ENCODE measurements at places on chromosomes 1 and 21.

DNA sequence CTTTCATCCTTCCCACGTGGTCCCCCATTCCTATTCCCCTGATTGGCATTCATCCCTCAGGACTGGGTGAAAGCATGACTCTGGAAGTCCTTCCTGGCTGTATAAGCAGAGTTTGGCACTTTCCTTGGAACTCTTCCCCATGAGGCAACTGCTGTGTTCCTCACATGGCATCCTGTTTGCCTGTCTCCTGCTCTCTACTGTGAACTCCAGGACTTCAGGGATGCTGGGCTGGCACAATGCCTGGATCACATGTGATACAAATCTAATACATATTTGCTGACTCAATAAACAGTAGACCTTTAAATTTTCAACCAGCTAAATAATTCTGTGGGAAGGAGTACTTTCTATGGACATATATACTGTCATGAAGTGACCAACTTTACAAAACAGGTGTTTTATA, 46.8 kb upstream of the EDEM3 start:
- no peak for DNase-seq

- DNase-seq: no peak
These were observed 185.0 kb upstream of the KCNK2 start for GRCh38 chr1:214897581-214897980.

DNA sequence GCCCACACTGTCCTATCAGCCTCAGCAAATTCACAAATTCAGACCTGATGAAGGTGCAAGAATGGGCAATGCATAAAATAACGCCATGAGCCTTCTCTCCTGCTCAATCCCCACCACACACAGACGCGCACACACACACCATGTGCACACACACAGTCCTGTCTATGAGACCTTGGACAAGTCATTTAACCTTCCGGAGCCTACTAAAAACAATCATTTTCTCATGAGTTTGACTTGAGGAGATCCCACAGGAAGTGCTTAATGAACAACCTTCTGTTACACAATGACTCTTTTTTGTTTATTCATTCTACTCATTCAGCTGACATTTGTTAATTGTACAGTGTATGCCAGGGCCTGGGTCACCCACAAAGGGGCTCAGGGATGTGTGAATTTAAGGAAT, 125.4 kb downstream of the EDEM3 start:
- DNase-seq: no peak

GRCh38 chr1:238582816-238583215, 692.1 kb upstream of the ZP4 start:
- DNase-seq: no peak

GRCh38 chr1:150967936-150968335, 6.7 kb downstream of the CERS2 start:
- DNase-seq: no peak

DNA sequence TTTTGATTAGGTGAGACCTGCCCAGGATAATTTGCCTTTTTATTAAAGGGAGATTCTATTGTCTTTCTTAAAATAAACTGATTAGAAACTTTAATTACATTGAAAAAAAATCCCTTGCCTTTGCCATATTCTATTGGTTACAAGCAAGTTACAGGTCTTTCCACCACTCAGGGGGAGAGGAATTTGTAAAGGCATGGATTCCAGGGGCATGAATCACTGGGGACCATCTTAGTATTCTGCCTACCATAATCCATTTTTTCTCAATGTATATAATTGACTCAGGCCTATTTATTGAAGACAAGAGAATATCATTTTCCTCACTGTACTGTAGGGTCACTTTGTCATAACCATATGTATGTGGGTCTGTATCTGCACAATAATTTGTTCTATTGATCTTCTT, 124.3 kb upstream of the PDE4B start:
- DNase-seq: no peak

DNA sequence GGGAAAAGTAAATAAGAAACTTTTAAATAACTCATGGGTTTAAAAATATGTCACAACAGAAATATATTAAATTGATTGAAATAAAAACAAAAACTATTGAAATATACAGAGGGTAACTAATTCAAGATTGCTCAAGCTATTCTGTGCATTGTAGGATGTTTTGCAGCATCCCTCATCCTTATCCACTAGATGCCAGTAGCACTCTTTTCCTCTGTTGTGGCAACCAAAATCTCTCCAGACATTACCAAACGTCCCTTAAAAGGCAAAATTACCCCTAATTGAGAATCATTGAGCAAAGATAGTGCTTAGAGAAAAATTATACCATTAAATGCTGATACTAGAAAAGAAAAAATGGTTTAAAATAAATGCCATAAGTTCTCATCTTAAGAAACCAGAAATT, 682.6 kb downstream of the RWDD3 start:
- no peak for DNase-seq

DNA sequence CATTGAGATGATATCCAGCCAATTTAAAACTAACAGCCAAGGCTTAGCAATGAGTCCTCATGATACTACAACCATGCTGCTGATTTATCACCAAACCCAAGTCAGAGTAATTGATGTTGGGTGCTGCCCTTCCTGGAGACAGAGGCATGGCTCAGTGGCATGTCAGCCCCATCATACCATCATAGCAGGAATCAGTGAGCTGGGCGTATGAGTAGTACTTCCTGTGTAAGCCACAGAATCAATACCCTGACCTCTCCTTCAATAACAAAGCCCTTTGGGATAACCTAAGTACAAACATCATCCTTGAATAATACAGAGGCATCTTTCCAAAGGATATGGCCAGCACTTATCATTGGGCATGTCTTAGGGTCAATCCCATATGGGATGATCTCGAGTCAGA, 3.0 kb upstream of the LCE1E start:
- DNase-seq: no peak

GRCh38 chr1:10070206-10070605, 37.4 kb downstream of the UBE4B start:
- DNase-seq: no peak

DNA sequence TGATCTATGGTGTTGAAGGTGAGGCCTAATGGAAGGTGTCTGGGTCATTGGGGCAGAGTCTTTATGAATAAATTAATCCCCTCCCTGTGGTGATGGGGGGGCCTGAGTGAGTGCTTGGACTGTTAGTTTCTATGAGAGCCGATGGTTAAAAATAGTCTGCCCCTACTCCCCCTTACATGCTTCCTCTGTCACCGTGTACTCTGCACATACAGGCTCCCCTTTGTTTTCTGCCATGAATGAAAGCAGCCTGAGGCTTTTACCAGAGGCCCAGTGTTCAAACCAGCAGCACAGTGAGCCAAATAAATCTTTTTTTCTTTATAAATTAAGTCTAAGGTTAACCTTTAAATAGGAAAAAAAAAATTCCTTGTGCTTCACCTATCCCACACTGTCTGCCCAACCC, 657.0 kb downstream of the AMY1C start:
- no peak for DNase-seq

DNA sequence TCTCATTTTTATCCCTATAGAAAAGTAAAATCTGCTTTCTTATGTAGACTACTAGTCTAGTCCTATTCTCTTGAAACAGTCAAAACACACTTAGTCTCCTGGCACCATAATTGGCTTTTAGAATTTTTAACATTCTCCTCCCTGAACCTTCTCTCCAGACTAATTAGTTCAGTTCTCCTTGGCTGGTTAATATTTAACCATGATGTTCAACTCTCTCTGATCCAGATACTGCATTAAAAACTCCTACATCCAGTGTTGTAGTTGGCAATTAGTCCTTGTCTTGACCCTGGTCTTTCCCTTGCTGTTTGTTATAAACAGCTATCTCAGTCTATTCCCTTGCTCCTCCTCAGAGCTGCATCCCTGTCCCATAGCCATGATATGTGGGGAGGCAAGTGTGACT, 422.9 kb upstream of the BEND5 start:
- DNase-seq: no peak

GRCh38 chr21:35340273-35340672, 291.2 kb upstream of the RUNX1 start:
- DNase-seq: no peak

- DNase-seq: no peak
These were observed 57.0 kb upstream of the GJB5 start for GRCh38 chr1:34697818-34698217.

- peak; percentile 72 for DNase-seq
These were observed at the start of gene MTARC2 for GRCh38 chr1:220748089-220748934. TSS of gene MTARC2 (plus strand) at chr1:220748322. CDS start at chr1:220748532, 210 bp downstream.

- no peak for DNase-seq
These were observed 116.4 kb upstream of the HOOK1 start for GRCh38 chr1:59698386-59698785.

GRCh38 chr1:32068957-32069588, 3.7 kb upstream of the TMEM39B start:
- DNase-seq: no peak

GRCh38 chr1:31548907-31549808, 27.2 kb upstream of the TINAGL1 start:
- DNase-seq: peak; percentile 87

GRCh38 chr1:90393025-90393424, 324.1 kb downstream of the BARHL2 start:
- no peak for DNase-seq

DNA sequence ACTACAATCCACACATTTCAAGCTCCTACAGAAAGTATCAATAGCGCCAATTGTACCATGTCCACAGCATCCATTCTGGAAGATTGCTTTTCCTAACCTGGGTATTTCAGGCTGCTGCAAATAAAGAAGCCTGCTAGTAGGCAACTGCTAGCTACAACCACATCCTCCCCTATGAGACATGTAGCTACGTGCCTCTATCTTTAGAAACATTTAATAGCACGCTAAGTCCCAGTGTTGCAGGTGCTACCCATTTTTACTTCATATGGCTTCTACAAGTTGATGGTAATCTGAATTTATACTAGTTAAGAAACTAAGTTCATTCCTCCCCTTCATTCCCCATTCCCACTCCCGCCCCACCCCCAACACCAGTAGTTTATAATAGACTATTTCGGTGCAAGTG, 7.4 kb upstream of the AMPD1 start:
- no peak for DNase-seq

- DNase-seq: no peak
These were observed 61.4 kb downstream of the MEF2D start for GRCh38 chr1:156439036-156439776.

GRCh38 chr1:109776206-109776835, 12.6 kb upstream of the EPS8L3 start:
- DNase-seq: no peak

DNA sequence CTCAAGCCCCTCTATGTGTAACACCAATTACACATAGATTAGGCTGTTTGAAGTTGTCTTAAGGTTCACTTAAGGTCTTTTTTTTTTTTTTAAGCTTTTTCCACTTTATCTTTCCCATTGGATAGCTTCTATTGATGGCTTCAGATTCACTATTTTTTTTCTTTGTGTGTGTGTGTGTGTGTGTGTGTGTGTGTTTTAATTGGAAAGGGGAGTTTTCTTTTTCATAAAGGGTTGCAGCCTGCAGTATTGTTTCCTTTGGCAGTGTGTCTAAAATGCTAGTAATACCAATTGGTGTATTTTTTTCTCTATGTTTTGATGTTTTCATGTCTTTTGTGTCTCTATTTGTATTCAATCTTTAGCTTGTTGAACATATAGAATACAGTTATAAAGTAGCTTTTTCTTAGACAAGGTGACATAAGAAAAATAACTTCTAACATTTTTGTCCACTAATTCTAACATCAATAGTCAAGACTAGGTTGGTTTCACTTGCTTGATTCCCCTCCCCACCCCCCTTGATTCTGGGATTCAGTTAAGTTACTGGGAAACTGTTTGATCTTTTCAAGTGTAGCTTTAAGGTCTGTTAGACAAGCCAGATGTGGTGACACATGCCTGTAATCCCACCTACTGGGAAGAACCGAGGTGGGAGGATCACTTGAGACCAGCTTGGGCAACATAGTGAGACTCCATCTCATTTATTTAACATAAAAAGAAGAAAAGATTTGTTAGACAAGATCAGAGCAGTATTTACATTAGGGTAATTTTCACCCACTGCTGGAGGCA, 21.4 kb downstream of the PRRC2C start:
- DNase-seq: no peak

GRCh38 chr1:171811672-171812071, 29.6 kb upstream of the DNM3 start:
- no peak for DNase-seq

DNA sequence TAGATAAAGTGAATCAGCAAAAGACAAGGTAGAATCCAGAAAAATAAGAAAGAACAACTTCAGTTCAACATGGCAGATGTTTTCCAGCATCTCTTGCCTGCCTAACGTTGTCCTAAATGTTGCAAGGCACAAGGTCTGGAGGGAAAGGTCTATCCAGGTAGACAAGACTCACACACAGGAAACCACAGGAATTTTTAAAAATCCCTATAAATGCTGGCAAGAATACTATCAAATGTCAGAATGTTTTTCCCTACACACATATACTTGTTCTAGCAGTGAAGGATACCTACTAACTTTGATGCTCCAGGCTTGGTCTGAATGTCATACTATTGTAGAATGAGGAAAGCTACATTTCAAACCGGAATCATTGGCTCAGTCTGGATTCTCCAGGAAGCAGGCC, 10.6 kb downstream of the GJA5 start:
- no peak for DNase-seq
